Naive thymus-derived CD4-positive, alpha-beta T cell (primary cell): ENCODE measurements at places on chromosomes 3 and 15. TPM values are rescaled to one million over a fixed set of nuclear protein-coding genes. Genes with fewer than 3 reads are reported as not detected.

ASB7 gene
- total RNA-seq, result 15.7 TPM

NR1I2 gene
- total RNA-seq, result 0.42 TPM

CADM2 gene
- 0.40 TPM for total RNA-seq

CCDC71 gene
- 39.5 TPM for total RNA-seq

ZBTB20 gene
- 69.5 TPM for total RNA-seq

SH2D7 gene
- total RNA-seq, result not detected

C3orf33 gene
- total RNA-seq, result 0.38 and 1.1 TPM in 2 replicates

GRAMD2A gene
- total RNA-seq, result not detected

SPTSSB gene
- not detected in 2 replicates for total RNA-seq

GOLGA8Q gene
- not detected for total RNA-seq

CLDN18 gene
- total RNA-seq, result not detected in 2 replicates

- no peaks in the 10 kb centered on the region for H3K4me1 ChIP-seq
- DNase-seq, result no peak
- H3K36me3 ChIP-seq, result no peaks in the 10 kb centered on the region
- H3K4me3 ChIP-seq, result no peak overlapping the region
Observed at GRCh38 chr3:66136597-66136996, 84.2 kb upstream of the SLC25A26 start.

DNA sequence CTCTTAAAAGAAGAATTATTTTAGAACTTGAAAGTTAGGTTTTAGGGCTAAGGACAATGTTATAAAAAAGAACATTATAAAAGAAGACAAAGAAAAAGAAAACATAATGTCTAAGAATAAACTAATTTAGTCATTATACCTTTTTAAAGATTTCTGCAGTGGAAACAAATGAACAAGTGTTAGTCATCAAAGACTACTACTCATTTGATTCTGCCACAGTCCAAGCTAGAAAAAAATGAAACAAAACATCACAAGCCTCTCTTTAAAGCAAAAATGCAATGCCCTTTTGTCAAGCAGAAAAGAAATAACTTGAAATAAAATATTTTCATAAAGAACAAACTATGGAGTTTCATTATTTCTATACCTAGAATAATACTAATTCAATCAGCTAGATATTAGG lies 102.0 kb downstream of the TBC1D5 start:
- H3K27ac ChIP-seq, result no peak overlapping the region
- H3K4me1 ChIP-seq, result no peaks in the 10 kb centered on the region
- H3K4me3 ChIP-seq, result no peak overlapping the region

DNA sequence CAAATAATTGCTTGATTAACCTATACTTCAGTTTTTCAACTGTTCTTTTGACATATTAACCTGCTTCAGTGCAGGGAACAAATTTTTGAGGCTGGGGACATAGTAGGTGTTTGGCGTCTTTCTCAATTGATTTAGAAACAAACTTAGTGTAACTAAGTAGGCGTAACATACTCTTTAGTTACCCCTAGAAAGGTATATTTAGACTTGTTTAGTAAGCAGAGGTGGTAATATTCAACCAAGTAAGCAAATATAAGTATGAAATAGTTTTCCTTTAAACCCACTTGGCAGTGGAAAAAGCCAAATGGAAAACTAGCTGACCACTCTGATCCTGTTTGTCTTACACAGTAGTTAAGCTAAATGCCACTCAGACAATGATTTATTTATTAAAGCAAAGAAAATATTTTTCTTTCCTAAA lies 113.2 kb downstream of the MBNL1 start:
- H3K4me3 ChIP-seq, result no peak overlapping the region
- peak overlapping the region; percentile 51 for H3K27ac ChIP-seq
- peaks cover 51% of the 10 kb centered on the region for H3K4me1 ChIP-seq

GRCh38 chr3:64939747-64940450 lies 252.1 kb upstream of the ADAMTS9 start:
- H3K4me3 ChIP-seq, result no peak overlapping the region
- H3K4me1 ChIP-seq, result no peaks in the 10 kb centered on the region
- H3K27me3 ChIP-seq, result no peaks in the 10 kb centered on the region
- no peaks in the 10 kb centered on the region for H3K36me3 ChIP-seq
- no peak for DNase-seq

DNA sequence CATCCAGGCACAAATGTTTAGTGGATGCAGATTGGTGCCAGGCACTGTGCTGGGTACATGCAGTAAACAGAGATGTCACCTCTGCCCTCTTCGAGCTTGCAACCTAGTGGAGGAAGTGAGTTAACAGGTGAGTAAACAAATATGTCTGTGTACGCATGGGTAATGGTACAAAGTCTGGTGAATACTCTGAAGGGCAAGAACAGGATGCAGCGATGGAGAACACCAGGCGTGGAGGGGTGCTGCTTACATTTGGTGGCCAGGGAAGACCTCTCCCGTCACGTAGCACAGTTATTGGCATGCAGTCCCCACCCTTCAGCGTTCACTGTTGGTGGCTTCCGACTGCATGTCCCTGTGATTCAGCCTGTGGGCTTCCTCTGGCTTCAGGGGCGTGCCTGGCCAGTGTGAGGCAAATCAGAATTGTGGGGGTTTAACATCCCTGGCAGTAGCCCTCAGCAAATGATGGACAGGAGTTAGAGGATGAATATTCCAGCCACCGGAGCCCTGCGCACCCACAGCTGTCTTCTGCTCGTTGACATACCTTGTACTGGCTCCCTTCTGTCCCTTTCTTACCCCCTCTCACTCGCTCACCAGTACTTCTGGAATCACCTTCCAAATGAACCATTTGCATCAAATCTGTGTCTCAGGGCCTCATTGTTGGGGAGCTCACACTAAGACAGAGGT lies 9.1 kb upstream of the HDAC11 start:
- no peaks in the 10 kb centered on the region for H3K4me1 ChIP-seq
- no peak overlapping the region for H3K4me3 ChIP-seq
- no peak overlapping the region for H3K27ac ChIP-seq

DNA sequence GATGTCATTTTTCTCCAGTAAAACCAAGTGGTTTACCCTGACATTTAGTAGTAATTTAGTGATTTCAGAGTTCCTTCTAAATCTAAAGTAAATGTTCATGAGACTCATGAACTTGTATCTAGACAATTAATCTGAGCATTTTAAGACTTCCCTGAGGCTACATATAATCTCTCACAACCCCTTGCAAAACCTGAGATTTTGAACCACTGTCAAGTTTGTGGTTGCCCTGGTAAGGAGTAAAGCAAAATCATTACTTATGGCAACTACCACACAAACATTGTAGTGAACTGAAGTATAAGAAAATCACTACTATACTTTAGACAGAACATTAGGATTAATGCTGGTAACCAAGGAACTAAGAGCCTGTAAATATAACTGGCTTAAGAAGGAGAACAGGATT lies 370.2 kb downstream of the TIGIT start:
- no peaks in the 10 kb centered on the region for H3K27me3 ChIP-seq
- no peak for DNase-seq
- no peak overlapping the region for H3K27ac ChIP-seq
- no peak overlapping the region for H3K4me3 ChIP-seq
- H3K36me3 ChIP-seq, result no peaks in the 10 kb centered on the region

- no peak overlapping the region for H3K27ac ChIP-seq
- no peaks in the 10 kb centered on the region for H3K27me3 ChIP-seq
- no peaks in the 10 kb centered on the region for H3K4me1 ChIP-seq
- DNase-seq, result no peak
- H3K4me3 ChIP-seq, result no peak overlapping the region
Observed at GRCh38 chr3:37810848-37811247, 50.8 kb upstream of the CTDSPL start.

DNA sequence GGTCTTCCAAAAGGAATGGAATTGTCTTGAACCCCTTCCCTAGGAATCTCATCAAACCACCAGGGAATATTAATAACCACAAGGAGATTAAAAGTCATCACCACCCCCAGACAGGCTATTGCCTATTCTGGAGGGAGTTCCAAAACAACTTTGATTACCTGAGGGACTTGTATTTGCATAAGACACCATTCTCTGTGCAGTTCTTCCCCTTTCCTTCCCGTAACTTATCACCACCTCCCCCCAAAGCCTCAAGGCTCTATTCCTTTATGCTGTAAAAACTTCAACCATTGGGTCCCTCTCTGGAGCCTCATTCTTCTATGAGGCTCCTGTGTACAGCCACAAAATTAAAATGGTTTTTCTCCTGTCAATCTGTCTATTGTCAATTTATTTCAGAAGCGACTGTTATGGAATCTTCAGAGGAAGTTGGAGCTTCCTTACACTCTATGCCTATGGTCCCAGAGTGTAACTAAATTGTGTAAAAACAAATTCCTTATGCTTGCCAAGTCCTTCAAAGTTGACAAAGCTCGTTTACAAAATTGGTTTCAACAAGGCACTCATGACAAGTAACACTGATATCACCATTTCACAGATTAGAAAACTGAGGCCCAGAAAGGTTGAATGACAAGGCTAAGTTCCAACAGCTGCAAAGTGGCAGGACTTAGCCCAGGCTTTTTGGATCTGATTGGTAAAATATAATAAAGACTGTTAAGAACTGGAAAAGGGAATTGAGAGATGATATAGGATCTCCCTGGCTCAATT lies 68.3 kb upstream of the HERC1 start:
- no peak overlapping the region for H3K27ac ChIP-seq
- peaks cover 26% of the 10 kb centered on the region for H3K4me1 ChIP-seq
- no peaks in the 10 kb centered on the region for H3K36me3 ChIP-seq
- no peak overlapping the region for H3K4me3 ChIP-seq
- no peak for DNase-seq
- H3K27me3 ChIP-seq, result no peaks in the 10 kb centered on the region

- no peaks in the 10 kb centered on the region for H3K36me3 ChIP-seq
- H3K27me3 ChIP-seq, result no peaks in the 10 kb centered on the region
- H3K4me1 ChIP-seq, result no peaks in the 10 kb centered on the region
- H3K4me3 ChIP-seq, result no peak overlapping the region
Observed at GRCh38 chr15:73792415-73792814, 39.3 kb upstream of the INSYN1 start.

DNA sequence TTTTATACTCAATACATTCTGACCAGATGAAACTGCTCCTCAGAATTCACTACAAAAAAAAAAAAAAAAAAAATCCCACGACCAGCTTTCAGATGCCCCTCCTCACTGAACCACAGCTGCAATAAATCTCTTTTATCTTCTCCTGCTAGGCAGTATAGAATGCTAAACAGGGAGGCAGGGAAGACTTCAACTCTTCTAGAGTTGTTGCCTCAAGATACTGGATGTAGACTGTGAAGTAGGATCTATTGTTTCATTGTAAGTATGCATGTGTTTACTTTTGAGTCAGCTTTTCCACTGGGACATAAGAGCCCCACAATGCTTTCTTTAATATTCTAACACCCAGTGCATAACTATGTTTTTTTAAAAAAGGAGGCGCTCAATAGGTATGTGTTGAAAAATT lies 401.4 kb downstream of the TBL1XR1 start:
- H3K36me3 ChIP-seq, result no peaks in the 10 kb centered on the region
- no peak for DNase-seq
- H3K27me3 ChIP-seq, result no peaks in the 10 kb centered on the region
- H3K4me1 ChIP-seq, result no peaks in the 10 kb centered on the region
- no peak overlapping the region for H3K4me3 ChIP-seq
- H3K27ac ChIP-seq, result no peak overlapping the region

DNA sequence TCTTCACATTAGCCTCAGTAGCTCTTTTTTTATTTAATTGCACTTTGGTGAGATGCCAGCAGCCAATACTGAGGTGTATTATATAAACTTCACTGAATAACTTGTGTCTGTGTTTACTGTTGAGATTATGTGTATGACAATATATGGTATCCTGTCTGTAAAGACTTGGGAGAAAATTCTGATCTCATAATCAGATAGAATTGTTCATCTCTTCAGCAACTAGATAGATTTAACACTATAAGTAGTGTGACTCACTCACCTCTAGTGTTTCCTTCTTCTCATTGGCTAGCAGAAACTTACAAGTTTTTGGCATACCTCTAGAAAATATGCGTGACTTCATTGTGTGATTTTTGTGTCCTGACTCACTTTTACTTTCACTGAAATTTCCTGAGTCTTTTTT lies 67.6 kb upstream of the TGFBR2 start:
- no peak overlapping the region for H3K4me3 ChIP-seq
- H3K27ac ChIP-seq, result no peak overlapping the region
- no peaks in the 10 kb centered on the region for H3K36me3 ChIP-seq
- no peak for DNase-seq
- H3K27me3 ChIP-seq, result no peaks in the 10 kb centered on the region

GRCh38 chr3:139309061-139309591 lies 34.7 kb upstream of the MRPS22 start:
- no peak overlapping the region for H3K4me3 ChIP-seq
- no peaks in the 10 kb centered on the region for H3K36me3 ChIP-seq
- H3K27me3 ChIP-seq, result no peaks in the 10 kb centered on the region
- H3K4me1 ChIP-seq, result no peaks in the 10 kb centered on the region
- DNase-seq, result no peak

- H3K27ac ChIP-seq, result no peak overlapping the region
- H3K4me1 ChIP-seq, result no peaks in the 10 kb centered on the region
- DNase-seq, result no peak
- no peak overlapping the region for H3K4me3 ChIP-seq
- H3K27me3 ChIP-seq, result no peaks in the 10 kb centered on the region
- H3K36me3 ChIP-seq, result no peaks in the 10 kb centered on the region
Observed at GRCh38 chr3:138443521-138444503, 9.4 kb downstream of the ESYT3 start.

GRCh38 chr15:97687654-97688053 lies 272.8 kb upstream of the ARRDC4 start:
- no peaks in the 10 kb centered on the region for H3K4me1 ChIP-seq
- H3K36me3 ChIP-seq, result no peaks in the 10 kb centered on the region
- H3K27ac ChIP-seq, result no peak overlapping the region
- no peaks in the 10 kb centered on the region for H3K27me3 ChIP-seq

DNA sequence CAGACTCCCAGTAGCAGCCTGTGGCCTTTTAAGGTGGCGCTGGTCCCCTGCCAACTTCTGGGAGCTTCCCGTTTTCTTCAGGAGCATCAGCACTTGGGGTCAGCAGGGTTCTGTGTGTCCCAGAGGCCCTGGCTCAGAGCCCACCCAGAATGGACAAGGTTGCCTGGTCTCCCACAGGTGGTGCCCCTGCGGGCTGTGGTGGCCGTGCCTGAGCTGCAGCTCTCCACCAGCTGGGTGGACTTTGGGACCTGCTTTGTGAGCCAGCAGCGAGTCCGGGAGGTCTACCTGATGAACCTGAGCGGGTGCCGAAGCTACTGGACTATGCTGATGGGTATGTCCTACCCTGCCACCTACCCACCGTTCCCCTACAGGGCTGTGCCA lies 15.5 kb downstream of the ACAA1 start:
- H3K4me3 ChIP-seq, result no peak overlapping the region
- DNase-seq, result no peak
- no peak overlapping the region for H3K27ac ChIP-seq
- H3K4me1 ChIP-seq, result no peaks in the 10 kb centered on the region
- H3K36me3 ChIP-seq, result peaks cover 9% of the 10 kb centered on the region

DNA sequence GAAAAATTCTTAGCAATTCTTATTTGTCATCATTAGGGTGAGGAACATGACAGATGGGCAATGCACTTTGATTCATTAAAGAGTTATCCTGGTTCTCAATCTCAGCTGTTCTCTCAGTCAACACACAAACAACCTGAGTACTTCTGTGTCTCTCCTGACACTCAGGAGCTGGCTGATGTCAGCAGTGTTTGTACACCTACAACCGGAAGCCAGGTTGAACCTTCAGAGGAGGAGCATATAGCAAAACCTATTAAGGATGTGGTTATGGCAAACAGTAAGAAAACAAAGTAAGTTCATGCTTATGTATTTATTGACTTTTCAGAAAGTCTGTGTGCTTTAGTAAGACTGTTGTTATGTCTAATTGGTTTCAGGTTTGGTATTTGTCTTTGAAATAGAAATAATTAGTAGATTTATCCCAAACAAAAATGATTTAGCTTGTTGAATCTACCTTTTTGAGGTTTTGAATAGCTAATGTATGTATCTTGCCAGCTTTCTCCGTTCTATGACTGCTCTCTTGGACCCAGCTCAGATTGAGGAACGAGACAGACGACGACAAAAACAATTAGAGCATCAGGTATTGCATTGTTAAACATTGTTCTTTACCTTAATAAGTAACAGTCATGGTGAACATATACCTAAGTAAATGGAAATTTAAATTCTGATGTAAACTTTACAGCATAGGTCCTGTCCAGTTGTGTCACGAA lies 36.6 kb downstream of the CCDC66 start:
- peak overlapping the region; percentile 17 for H3K4me3 ChIP-seq
- peaks cover 56% of the 10 kb centered on the region for H3K4me1 ChIP-seq
